Activated CD4-positive, alpha-beta T cell treated with anti-CD3 and anti-CD28 coated beads, Interleukin-2, amount 10 ng/mL, durations not matched to agents 7 days and 5 days (primary cell): ENCODE measurements at places on chromosomes 1 and 21.

DNA sequence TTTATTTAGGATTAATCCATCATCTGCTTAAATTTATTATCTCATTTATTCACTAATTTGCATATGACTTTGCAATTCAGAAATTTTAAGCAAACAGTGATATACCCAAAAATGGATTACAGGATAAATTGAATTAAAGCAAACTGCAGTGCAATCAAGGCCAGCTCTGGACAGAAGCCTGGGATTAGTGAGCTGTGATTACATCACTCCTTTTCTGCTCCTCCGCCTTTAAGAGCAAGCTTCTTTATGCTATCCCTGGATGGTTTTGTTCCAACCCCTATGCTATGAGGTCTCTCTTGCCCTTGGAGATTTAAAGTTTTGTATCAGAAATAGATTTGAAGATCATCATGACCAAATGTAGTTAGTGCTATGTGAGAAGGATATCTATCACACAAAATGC, 32.6 kb downstream of the GPR52 start:
- no peak for DNase-seq

GRCh38 chr1:15328351-15329103, 81.2 kb upstream of the EFHD2 start:
- DNase-seq = no peak

- DNase-seq = no peak
Observed at GRCh38 chr1:61680500-61680899, 44.4 kb downstream of the TM2D1 start.

DNA sequence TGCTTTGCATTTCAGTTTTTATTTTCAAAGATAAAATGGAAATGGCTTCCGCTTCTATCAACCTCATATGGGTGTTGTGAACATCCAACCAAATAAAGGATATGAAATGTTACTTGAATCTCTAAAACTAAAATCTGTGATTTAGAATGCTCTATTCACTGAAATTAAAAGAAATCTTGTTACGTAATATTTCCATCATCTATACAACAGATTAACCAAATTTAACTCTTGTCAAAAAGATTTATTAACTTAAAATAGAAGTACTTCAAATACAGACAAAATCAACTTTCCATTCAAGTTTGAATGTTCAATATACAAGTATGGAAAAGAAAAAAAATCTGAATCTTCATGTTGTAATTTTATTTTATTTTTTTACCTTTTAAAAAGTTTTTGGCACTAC, 18.7 kb downstream of the PRPF38A start:
- no peak for DNase-seq

GRCh38 chr1:162596514-162597170, 35.1 kb downstream of the UAP1 start:
- DNase-seq = no peak

DNA sequence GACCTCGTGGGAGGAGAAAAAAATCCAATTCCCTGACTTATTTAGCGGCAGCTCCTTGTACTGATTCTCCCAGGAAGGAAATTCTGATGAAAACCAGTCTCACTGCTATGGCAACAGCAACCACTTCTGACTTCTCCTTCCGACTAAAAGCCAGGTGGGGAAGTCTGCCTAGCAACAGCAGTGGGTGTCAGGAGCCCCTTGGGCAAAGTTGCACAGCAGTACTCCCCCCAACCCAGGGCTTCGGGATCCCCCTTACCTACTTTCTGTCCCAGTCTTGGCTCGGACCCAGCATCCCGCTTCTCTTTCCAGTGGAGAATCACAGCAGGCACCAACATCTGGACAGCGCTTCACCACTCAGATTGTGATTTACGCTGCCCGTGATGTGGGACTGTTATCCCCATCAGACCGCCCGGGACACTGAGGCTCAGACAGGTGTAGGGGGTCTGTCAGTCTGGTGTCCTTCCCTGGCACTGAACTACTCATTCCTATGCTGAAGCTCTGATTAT, 24.6 kb downstream of the NKAIN1 start:
- no peak for DNase-seq

DNA sequence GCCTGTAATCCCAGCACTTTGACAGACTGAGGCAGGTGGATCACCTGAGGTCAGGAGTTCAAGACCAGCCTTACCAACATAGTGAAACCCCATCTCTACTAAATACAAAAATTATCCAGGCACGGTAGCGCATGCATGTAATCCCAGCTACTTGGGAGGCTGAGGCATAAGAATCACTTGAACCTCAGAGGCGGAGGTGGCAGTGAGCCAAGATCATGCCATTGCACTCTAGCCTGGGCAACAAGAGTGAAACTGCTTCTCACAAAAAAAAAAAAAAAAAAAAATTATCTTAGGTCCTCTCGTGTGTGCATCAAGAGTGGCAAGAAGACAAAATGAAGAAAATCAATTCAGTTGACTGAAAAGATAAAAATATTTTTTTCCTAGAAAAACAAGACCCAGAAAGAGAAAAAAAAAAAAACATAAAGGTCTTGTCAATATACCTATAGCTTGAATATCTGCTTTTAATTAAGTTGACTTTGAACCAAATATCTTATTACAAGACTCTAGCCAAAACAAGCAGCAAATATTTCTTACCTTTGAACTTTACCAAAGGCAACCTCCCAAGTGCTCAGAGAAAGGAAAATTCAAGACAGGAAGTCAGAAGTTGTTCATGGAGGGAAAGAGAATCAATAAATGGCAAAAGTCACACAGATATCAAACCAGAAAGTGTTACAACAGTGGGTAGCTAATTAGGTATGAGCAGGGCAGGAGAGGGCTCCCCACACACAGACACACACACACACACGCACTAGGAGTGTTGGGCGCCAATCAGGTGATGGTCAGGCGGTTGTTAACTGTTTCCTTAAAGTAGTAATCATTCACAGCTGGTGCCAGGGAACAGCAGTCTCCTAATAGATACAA, 29.6 kb downstream of the ITLN2 start:
- DNase-seq = no peak

DNA sequence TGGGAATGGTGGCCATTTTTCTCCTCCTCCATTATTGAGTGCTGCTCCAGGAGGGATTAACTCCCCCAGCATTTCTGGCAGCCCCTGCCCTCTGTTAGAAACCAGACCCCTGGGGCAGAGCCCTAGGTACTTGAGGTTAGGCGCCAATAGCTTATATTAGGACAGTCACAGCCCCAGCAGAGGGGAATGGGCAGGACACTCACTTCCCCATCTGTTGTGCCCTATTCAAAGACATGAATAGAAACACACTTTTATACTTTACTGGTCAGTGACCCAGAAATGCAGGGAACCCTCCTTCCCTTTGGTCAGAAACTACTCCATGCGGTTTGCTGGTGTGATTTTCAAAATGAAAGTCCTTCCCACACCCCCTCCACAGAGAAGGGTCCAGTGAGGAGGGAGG, 267.7 kb downstream of the PTBP2 start:
- DNase-seq = no peak

GRCh38 chr1:176205332-176205914, 1.7 kb downstream of the COP1 start:
- no peak for DNase-seq

- peak; percentile 80 for DNase-seq
Observed at GRCh38 chr1:28208818-28209441, 23.9 kb downstream of the DNAJC8 start.

DNA sequence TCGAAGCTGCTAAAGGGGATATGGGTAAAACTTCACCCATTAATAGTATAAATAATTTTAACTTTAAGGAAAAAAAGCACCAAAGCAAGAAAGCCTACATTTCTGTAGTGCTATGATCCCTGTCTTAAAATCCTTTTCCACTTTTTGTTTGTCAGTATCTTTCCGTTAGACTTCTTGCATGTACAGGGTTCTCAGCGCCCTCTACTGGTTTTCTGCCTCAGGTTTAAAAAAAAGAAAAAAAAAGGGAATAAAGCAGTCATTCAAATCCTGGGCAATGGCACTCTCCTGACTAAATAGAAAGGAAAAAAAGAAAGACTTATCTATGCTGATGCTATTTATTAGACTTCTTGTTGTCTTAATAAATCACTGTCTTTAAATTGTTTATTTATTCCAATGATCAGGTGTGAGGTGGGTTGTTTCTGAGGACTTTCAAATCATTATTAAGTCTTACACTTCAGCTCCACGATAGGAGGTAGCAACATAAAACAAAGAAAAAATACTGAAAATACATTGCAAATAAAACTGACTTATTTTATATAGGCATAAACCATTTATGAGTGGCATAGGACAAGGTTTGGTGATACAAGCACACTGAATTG, 475.4 kb upstream of the NR5A2 start:
- DNase-seq = peak; percentile 50

GRCh38 chr1:43590388-43590925, 59.5 kb upstream of the KDM4A start:
- no peak for DNase-seq

- DNase-seq = no peak
Observed at GRCh38 chr1:156897078-156897825, 3.7 kb downstream of the PEAR1 start.

DNA sequence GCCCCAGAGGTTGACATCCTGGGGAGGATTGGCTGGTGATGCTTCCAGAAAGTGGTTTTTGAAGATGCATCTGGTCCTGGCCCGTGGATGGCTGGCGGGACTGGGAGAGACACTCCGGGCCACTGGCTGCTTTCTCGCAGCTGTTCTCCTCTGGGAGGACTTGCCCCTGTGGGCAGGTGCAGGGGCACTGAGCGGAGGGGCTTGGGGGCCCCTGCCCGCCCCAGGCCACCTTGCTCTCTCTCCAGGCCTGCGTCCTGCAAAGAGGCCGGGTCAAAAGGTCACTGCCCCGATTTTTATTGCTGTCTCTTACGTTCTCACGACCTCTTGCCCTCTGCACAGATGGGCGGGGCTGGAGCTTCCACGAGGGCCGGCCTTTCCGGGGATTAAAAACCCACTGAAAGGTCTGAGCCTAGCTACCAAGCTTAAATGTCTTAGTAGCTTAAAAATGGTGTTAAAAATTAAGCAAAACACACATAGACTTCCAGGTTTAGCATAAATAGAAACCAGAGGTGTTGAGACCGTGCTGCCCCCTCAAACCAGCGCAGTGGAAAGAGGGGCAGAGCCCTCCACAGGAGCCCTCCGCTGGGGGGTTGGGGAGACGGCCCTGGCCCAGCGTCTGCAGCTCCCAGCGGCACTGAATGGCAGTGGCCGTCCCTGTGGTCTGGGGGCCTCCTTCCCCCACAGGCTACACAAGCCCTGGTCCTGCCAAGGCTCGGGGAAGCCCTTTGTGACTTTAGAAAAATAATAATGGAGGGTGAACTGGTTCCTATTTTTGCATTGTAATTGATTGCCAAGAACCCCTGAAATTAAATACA, 43.9 kb downstream of the SKI start:
- DNase-seq = no peak

DNA sequence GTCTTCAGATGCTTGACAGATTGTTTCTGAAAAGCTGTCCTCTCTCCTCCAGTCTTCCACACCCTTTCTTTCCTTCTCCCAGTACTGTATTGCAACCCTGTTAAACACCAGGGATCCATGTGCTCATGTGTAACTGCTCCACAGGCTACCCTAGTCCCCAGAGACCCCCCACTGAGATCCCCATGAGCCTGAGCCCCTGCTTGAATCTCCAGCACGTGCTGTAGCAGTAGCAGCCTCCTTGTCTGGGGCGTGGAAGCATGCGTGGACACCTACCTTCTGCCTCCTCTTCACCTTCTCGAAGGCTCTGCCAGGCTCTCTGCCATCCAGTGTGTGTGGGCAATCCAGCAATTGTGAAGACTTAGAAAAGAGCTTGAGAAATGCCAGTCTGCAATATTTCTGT, 25.2 kb downstream of the GPR137B start:
- DNase-seq = no peak

DNA sequence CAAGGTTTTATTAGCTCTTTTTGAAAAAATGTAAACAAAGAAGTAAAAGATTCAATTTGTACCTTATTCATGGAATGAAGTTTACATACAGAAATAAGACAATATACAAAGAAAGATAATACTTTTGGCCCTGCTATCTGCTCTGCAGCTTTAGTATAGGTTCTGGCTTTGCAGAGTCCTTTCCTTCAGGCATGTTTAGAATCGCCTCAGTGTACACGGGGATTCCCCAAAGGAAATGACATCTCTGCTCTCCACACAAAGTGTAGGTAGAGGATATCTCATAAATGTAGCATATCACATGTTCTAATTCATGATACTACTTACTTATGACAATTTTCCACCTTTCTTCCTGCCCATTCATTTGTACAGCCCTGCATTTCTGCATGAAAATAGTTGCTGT, 222.6 kb upstream of the DPYD start:
- DNase-seq = no peak

GRCh38 chr1:39635205-39635870, 4.1 kb downstream of the HEYL start:
- no peak for DNase-seq

GRCh38 chr1:100361511-100362089, 9.3 kb downstream of the CDC14A start:
- no peak for DNase-seq

- no peak for DNase-seq
Observed at GRCh38 chr1:70234733-70235132, 13.6 kb downstream of the SRSF11 start.

DNA sequence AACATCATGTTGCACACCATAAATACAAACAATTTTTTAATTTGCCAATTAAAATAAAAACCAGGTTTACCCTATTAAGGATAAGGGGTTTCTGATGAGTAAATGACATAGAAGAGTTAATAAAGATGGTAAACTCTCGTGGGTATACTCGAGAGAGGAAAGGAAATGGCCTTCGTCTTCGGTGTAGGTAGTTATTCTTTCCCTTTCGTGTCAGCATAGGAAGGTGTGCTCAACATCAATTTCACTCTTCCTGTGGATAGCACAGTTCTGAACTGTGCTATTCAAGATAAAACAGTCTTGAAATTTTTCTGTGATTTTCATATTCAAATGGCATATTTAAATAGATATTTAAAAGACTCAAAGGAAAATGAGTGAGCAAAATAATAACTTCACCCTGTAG, 98.2 kb downstream of the RGL1 start:
- DNase-seq = no peak

DNA sequence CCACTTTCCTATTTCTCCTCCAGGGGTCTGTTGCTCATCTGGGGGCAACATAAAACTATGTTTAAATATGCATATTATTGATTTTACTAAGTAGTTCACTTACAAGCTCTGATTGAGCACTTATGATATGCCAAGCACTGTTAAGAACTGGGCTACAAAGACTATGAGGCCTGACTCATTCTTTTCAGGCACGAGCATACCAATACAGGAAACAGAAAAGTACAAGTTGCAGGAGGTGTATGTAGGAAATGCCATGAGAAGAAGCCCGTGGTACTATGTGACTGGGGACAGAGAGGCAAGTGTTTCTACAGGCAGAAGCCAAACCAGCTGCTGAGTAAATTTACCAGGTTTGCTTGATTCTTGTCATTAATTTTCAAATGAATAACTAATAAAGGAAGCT, 120.4 kb upstream of the PTGFR start:
- DNase-seq = no peak
